Nephron progenitor cell (in vitro differentiated cells): ENCODE measurements at places on chromosomes 3 and 15.

DNA sequence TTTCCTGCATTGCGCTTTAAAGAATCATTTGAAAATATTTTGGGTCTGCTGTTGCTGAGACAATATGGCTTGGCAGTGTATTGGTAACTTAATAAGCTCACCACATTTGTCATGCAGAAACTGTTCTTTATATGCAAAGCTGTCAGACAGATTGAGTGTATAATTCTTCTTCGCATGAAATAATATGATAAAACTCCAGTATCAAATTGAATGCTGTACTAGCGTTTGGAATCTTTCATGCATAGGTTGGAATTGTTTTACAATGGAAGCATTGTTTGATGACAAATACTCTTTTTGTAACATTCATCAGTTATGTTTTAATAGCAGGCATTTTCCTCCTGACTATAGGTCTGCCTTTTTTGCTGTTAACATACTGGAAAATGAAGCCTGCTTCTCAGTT lies 53.8 kb downstream of the RBMS3 start:
- DNase-seq, result no peak

GRCh38 chr3:127691974-127692373 lies 19.2 kb downstream of the ABTB1 start:
- DNase-seq, result no peak

GRCh38 chr3:35638980-35639253 lies 408 bp upstream of the ARPP21 start:
- DNase-seq, result no peak

GRCh38 chr15:31328969-31329639 lies 2.5 kb downstream of the KLF13 start:
- DNase-seq, result peak; percentile 47

DNA sequence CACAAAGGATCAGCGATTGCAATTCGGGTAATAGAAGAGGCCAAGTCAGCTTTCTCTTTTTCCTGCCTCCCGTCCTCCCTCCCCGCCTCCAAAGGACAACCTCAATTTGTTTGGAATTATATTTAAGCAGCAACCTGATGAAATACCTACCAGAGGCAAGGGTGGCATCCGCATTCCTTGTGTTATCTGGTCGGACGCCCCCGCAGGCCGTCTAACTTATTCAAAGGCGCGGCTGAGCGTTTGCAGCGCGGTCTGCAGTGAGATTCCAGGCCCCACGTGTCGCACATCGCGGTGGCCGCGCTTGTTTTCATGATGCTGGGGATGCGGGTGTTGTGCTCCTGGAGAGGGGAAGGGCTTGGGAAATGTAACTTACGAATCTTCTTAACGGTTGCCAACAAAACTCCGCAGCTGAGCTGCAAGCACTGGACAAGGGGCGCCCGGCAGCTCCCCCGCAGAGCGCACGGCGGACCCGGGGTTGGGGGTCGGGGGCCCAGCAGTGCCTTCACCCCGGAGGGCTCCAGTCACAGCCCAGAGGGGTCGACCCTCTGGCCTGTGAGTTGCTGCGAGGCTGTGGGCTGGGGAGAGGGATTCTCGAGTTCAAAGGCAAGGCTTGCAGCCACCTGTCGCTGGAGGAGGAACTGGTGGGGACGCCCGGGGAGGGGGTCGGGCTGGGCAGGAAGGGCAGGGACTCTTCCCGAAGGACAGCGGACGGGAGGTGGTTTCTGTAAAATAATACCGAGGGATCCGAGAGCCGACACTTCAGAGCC lies 20.5 kb upstream of the RGMA start:
- peak; percentile 38 for DNase-seq

DNA sequence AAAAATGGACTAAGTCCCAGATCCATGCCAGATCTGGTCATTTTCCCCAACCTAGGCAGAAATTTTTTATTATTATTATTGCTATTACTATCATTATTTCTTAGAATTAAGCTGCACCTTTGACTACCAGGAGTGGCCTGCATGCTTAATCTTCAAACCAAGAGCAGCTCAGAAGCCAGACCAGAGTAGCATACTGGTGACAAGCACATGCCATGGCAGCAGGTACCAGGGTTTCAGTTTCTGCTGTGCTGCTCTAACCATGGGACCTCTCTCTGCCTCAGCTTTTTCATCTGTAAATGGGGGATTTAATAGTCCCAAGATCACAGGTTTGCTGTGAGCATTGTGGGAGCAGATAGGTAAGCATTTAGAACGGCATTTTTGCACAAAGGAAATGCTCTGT lies 262.3 kb downstream of the SLCO3A1 start:
- DNase-seq, result no peak

DNA sequence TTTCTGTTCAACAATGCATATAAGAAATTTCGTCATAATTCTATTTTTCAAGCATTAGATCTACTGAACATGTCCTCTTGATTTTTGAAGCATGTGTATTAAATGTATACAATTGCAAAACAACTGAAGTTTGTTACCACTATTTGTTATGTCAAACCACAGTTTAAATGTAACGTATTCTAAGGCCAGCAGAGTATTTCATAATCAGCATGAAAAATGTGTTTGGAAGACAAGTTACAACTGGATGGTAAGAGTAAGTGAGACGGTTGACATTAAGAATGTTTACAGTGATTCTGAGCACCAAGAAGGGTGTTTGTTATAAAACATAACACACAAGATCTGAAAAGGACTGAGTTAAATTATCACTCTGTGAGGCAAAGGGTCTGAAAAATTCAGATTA lies 738.4 kb downstream of the PLOD2 start:
- no peak for DNase-seq

- DNase-seq, result no peak
Measured at GRCh38 chr3:11250902-11251806, 21.0 kb upstream of the ATG7 start.

DNA sequence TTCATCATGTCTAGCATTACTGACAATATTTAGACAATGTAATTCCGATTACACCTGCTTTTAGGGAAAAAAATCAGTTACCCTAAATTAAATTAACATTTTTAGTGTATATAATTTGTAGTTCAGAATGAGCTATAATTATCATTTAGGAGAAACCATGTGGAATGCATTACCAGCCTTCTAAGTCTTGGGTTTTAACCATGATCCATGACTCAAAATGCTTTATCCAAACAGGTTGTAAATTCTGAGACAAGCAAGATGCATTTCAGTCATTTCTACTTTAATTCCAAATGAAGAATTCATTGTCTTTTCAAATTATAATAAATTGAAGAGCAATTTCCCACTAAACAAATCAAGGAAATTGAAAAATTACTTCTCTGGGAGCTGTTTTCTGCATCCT lies 243.7 kb upstream of the LRIG1 start:
- no peak for DNase-seq

DNA sequence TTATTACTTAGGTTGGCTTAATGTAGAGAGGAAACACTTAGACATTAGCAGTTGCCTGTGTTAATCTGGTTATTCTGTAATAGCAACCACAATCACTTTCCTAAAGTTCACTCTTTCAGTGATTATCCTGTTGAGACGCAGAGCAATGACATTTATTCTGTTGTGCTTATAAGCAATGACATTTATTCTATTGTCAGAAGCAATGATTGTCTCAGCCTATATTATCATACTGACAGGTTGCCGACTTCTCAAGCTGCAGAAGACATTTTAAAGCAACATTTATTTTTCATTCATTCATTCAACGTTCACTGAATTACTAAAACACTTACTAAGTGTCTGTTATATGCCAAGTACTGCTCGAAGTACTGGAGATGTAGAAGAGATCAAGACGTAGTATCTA lies 193.5 kb upstream of the SLITRK3 start:
- no peak for DNase-seq

GRCh38 chr3:43644443-43644842 lies 22.6 kb upstream of the ANO10 start:
- no peak for DNase-seq

DNA sequence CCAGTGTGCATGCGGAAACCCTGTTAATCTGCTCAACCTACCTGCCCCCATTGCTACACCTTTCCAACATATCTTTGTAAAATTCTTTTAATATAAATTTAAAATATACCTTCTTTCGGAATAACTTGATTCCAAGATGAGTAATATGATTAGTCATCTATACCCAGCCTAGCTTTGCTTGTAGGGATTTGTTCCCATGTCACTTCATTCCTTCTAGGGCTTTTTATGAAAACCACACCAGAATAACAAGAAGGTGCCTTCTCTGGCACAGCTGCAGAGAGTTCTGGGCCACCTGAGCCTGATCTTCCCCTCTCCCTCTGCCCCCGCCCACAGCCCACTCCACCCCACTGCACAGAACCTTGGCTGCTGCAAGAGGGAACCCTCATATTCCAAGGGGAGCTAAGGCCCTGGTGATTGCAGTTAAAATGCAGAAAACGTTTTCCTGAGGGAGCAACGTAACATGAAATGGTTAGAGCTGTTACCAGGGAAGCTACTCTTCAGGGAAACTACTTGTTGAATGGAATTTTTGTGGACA lies 38.6 kb upstream of the HACD2 start:
- DNase-seq, result no peak

DNA sequence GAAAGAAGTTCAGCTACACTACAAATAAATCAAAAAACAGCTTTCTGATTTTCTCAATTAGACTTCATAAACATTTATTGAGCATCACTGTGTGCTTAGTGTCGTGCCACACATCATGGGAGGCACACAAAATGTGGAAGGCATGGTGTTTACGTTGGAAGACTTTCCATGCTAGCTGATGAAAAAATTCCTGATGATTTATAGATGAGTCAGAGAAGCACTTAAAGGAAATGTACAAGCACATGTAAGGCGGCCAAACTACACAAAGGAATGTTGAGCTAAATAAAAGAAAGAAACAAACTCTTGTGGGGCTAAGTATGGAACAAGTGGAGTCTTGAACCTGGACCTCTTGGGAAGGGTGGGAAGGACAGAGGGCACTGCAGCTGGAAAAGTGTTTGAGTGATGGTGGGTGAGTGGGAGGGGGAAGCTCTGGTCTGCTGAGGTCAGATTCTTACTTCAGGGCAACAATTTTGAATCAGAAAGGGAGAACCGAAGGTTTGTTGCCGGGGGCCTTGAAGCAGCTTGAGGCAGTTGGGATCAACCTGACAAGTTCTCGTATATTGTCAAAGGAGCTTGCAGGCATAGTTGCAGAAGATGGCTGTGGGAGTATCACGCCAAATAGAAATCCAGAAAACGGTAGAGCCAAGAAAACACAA lies 66.9 kb downstream of the FOXB1 start:
- DNase-seq, result no peak

DNA sequence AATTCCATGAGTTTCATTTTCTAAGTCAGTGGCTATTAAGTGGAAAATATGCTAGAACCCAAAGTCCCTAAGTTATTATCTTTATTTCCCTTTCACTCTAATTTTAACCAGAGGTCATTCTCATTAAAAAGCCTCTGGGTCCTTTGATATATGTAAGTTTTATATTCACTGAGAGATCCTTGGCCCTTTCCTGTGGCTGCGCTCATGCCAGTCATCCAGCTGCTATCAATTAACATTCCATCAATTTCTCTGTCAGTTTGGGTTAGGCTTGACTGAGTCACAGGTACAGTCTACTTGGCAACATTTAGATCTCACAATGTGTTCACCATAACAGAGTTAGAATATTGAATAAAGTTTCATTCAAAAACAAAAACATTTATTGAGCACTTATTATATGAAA lies 58.0 kb upstream of the FBN1 start:
- no peak for DNase-seq

- no peak for DNase-seq
Measured at GRCh38 chr15:91243826-91244225, 143.8 kb downstream of the SV2B start.
